Muscle of back (tissue), 13 donors: ENCODE measurements at places on chromosomes 4 and X.
A peak's percentile ranks its signal among the peaks of the same experiment; 100 is the strongest.

DNA sequence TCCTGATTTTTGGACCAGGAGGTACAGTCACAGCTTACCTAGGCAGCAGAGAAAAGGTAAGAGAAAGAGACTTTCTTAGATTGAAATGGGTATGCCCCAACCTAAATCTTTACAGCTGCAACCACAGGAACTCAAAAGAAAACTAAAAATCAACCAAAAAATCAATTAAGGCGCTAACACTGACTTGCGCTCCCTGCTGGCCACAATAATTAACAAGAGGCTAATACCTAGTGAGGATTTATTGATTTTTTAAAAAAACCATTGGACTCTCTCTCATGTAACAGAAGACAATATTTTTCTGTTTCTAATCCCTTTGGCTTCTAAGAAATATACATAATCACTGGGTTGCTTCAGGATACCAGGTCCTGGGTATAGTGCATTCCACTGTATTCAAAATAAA lies 153.9 kb upstream of the TENM3 start:
- DNase-seq: no peak

DNA sequence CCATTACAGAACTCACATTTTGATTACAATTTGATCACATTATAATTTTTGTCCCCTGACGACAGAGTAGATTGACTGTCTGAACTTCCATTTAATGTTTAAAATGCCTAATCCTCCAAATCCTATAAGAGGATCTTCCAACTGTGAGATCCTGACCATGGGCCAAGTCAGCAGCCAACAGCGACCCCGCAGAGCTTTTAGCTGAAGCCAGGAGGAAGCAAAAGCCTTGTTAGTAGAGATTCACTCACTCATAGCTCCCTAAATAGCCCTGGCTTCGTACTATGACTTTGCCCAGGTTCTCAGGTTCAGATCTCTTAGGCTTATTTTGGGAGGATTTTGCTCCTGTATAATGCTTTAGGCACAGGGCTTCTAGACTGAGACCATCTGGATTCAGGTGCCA lies 413.1 kb downstream of the NKX6-1 start:
- peak; percentile 19 for DNase-seq

GRCh38 chr4:143539670-143540023 lies 26.1 kb downstream of the SMARCA5 start:
- DNase-seq: no peak

- DNase-seq: no peak
These were observed 162.1 kb downstream of the CBR4 start for GRCh38 chr4:168847771-168848502.

DNA sequence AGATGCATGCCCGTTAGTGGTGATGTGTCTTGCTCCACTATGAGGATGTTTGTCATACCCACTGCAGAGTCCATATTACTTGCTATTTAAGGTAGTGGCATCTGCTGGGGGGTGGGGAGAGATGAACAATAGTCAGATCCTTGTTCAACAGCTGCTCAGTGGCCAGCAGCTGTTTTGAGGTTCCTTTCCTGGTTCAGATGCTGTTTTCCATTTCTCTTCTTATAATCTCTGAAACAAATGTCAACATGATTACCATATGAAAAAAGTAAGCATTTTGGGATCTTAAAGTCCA lies 1567.9 kb upstream of the TENM3 start:
- no peak for DNase-seq

DNA sequence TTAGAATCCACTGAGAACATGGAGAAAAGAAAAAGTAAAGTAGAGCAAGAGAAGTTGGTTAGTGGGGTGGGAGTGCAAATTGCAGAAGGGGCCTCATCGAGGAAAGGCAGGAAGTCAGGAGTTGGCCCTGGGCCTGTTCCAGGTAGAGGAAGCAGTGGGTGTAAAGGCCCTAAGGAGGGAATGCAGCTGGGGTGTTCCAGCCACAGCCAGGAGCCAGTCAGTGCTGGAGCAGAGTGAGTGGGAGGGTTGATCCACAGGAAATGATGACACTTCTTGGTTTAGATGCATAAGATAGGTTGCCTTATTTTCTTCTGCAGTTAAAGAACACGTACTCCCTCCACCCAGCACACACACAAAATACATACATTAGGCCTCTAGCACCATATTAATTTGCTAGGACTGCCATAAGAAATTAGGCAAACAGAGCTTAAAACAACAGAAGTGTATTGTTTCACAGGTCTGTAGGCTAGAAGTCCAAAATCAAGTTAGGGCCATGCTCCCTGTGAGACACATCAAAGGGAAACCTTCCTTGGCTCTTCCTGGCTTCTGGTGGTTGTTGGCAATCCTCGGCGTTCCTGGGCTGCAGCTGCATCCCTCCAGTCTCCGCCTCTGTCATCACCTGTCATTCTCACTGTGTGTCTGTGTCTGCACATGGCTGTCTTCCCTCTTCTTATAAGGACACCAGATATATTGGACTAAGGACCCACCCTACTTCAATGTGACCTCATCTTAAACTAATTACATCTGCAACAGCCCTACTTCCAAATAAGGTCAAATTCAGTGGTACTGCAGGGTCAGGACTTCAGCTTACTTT lies 205.9 kb downstream of the AASDH start:
- DNase-seq: peak; percentile 64

DNA sequence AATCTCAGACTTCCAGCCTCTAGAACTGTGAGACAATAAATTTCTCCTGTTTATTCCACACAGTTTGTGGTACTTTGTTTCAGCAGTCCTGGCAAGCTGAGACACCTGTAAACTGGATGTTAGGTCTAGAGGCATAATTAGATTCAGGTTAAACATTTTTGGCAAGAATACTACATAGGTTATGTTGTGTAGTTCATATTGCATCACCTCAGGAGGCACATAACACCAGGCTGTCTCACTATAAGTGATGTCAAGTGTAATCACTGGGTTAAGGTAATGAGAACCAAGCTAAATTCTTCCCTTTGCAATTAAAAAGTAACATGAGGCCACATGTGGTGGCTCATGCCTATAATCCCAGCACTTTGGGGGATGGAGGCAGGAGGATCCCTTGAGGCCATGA lies 214.2 kb downstream of the ZNF674 start:
- no peak for DNase-seq

- DNase-seq: no peak
These were observed 22.2 kb upstream of the SPARCL1 start for GRCh38 chr4:87551361-87551760.

DNA sequence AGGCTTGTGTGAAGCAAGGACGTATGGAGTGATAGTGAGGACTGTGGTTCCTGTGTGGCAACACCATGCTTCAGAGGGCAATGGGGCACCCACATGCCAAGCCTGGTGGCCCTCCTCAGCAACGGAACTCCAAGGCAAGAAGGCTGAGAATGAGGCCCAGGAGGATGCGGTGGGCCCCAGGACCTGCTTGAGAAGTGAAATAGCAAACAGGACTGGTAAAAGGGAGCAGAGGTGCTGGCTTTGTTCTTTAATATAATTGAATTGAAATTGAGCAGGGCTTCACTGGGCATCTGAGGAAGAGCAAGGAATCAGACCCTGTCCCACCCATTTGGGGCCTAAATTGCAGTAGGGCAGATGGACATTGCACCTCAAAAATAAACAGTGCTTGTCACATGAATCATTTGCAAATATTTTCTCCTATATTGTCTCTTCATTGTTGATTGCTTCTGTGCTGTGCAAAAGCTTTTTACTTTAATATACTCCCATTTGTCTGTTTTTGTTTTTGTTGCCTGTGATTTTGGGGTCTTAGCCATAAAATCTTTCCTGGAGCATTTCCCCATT lies 2.3 kb downstream of the TMEM187 start:
- DNase-seq: no peak

DNA sequence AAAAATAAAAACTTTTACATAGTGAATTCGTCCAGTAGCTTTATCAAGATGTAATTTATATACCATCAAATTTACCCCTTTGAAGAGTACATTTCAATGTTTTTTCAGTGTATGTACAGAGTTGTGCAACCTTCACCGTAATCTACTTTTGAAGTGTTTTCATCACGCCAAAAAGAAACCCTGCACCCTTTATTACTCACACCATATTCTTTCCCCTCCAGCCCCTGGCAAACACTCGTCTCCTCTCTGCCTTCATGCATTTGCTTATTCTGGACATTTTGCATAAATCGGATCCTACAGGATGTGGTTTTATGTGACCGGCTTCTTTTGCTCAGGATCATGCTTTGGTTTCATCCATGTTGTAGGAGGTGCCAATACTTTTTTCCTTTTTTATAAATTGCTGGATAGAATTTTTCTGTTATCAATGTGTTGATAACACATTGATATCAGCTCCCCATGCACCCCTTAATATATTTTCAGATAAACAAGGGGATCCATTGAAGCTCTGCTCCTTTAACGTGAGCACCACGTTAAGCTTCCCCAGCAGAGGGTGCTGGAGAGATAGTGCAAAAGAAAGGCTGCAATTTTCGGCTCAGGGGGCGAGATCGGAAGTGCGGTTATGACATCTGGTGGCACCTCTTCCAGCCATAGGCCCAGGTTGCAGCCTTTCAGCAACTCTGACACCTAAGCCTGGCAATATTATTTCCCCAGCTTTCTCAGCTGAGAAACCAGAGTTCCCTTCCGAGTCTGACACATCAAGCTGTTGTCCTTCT lies 100.1 kb upstream of the VCX3B start:
- no peak for DNase-seq

DNA sequence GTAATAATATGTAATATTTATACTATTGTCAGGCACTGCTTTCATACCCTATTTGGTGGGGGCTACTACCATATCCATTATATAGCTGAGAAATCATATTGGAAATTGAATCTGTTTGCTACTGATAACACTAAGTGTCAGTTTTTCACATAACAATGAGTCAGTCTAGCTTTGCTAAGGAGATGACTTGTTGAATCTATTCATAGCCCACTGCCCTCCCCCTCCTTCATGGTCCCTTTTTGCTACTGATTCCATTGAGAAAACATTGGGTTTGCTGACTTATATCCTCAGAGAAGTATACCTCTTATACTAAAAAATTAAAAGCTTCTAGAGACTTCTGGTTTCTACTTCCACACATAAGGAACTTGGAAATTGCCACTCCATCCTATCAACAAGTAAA lies 1898.4 kb downstream of the STIM2 start:
- DNase-seq: no peak

GRCh38 chrX:727738-728621 lies 97.4 kb downstream of the SHOX start:
- DNase-seq: no peak

DNA sequence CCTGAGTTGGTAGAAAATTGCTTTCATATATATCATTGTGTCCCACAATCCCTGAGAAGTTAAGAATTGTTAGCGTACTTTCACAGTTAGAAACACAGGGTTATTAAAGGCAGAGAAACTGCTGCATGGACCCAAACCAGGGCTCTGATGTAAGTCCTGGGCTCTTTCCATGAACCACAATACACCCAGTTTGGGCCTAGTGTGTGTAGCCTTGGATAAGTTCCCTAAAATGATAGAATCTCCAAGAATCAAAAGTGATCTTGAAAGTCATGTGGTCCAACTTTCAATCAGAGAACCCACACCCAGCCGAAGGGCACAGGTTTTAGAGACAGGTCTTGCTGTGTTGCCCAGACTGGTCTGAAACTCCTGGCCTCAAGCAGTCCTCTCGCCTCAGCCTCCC lies 257.8 kb upstream of the KLF3 start:
- no peak for DNase-seq

DNA sequence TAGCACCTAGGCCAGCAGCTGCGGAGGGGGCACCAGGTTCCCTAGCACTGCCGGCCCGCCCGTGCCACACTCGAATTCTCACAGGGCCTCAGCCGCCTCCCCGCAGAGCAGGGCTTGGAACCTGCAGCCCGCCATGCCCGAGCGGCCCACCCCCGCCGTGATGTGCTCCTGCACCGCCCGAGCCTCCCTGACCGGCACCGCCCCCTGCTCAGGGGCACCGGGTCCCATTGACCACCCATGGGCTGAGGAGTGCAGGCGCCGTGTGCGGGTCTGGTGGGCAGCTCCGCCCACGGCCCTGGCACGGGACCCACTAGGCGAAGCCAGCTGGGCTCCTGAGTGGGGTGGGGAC lies 35.4 kb upstream of the ENPP6 start:
- DNase-seq: no peak

- DNase-seq: no peak
These were observed 211.2 kb upstream of the POF1B start for GRCh38 chrX:85590638-85591037.

- no peak for DNase-seq
These were observed 287.0 kb upstream of the NOCT start for GRCh38 chr4:138728566-138728965.

DNA sequence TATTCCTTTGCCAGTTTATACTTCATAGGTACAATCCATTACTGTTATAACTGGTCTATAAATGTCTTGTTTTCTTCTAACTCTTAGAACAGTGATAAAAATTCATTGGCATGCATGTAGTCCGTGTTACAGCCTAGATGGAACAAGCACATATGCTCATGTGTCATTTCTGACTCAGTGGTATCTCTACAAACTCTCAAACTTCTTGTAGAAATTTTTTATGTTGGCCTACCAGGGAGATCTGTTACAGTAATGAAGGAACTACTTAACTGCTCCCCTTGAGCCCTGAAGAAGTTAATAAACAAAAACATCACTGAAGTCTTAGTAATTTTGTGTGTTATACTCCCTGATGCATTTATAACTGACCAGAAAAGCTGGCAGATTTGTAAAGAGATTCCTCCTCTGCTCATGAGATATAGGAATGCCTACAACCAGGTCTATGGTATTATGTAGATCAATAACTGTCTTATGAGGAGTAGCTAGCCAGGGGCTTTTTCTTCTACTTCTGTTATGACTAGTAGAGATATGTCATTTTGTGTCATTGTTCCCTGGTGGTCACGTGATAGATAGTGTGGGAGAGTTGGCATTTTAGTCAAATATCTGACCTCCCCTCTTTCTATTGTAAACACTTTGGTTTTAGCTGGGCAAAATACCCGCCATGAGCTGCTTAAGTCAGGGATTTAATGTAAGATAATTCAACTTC lies 53.7 kb upstream of the FAAH2 start:
- no peak for DNase-seq

DNA sequence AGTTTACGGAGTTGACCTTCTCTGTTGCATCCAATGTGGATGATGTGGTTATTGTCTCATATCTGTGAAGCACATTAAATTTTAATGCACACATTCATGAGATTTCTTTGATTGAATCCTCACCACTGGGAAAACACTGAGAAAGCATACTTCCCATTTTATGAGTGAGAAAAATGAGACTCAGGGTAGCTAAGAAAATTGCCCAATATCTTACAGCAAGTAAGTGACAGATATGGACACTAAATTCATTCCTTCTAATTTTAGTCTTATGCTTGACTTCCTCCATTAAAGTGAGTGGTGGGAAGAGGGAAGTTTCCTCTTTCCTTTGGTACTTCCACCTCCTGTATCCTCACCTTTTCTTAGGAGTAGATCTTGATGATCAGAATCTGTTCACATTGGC lies 504.8 kb upstream of the BOD1L1 start:
- DNase-seq: no peak

GRCh38 chr4:144557404-144557803 lies 88.6 kb upstream of the HHIP start:
- no peak for DNase-seq

- DNase-seq: no peak
These were observed 40.5 kb upstream of the FAM120C start for GRCh38 chrX:54223581-54223980.

DNA sequence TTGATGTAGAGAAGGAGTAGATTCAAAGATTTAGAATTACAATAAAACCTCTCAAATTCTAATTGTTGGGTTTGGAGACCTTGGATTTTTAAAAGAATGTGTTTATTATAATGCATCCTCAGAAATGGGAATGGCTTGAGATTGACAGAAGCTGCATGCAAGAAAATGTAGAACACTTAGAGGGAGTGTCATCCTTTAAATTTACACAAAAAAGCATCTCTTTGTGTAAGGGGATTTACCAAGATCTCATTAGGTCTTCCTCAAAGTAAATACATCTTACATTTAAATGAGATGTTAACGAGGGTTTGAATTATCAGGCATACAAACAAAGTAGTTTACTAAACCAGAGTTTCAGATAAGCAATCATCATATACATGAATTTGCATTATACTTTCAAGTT lies 615.0 kb downstream of the FAM133A start:
- DNase-seq: no peak
